ENCODE measurements at places on chromosomes 6 and 20. TPM values are rescaled to one million over a fixed set of nuclear protein-coding genes. Genes with fewer than 3 reads are reported as not detected.
A peak's percentile ranks its signal among the peaks of the same experiment; 100 is the strongest.

- DNase-seq: no peak
Measured at GRCh38 chr6:52317841-52318581, 33.5 kb upstream of the MCM3 start.

- DNase-seq: no peak
Measured at GRCh38 chr20:36092398-36093024, 62.0 kb upstream of the EPB41L1 start.

DNA sequence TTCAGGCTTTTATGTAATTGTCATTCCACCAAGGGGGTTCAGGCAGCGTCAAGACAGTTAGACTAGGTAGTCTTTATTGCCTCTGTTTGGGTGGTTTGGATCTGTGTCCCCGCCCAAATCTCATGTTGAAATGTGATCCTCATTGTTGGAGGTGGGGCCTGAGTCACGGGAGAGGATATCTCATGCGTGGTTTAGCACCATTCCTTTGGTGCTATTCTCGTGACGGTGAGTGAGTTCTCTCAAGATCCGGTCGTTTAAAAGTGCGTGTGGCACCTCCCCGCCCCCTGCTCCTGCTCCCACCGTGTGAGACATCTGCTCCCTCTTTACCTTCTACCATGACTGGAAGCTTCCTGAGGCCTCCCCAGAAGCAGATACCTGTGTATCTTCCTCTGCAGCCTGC, 51.3 kb upstream of the FOXC1 start:
- no peak for DNase-seq

DNA sequence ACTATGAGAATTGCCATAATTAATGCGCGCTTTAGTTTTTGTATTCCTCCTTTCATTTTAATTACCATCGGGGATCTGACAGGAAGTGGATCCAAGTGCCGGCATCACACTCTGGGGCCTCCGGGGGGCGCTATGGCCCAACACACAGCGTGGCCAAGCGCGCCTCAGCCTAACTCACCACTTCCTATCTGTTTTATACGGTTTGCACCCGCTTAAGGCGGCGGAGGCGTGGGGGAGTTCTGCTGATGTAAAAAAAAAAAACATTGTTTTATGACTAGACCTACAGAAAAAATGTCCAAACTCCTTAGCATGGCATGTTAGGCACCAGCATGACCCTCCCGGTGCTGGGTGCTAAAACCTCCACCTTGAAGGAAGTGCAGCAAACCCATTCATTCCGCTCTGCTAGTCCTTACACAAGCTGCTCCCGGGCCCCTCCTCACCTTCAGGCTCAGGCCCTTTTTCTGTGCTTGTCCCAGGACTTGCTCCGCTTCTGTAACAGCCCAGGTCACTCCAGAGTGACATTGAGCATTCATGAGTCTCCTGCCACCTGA, 4.5 kb upstream of the EBF4 start:
- no peak for DNase-seq

- no peak for DNase-seq
Measured at GRCh38 chr6:116012471-116012949, 48.2 kb downstream of the FRK start.

DNA sequence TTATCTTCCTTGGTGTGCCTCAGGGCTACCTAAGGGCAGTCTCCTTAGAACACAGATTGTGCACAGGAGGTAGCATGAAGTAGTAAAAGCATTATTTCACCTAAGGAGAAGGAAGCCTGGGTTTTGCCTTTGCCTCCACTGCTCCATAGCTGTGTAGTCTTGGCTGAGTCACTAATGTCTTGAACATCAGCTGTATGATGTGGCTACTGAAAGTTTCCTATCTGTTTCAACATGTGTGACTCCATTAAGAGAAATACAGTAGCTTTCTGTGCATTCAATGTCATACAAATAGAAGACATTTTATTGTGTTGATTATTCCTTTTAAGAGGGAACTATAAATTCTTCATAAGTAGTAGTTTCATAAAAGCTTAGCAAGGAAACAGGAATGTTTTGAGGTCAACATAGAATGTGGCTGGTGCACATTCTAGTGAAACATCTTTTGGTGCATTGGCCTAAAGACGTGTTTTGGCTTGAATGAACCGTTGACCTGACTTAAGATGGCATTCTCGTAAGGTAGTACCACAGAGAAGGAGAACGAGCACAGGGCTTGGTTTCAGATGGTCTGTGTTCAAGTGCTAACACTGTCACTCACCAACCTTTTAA, 70.6 kb downstream of the CTNNBL1 start:
- DNase-seq: no peak

- DNase-seq: peak; percentile 74
Measured at GRCh38 chr20:17654649-17655285, 27.3 kb downstream of the RRBP1 start.

- DNase-seq: no peak
Measured at GRCh38 chr20:44701118-44701857, 13.9 kb upstream of the CCN5 start.

DNA sequence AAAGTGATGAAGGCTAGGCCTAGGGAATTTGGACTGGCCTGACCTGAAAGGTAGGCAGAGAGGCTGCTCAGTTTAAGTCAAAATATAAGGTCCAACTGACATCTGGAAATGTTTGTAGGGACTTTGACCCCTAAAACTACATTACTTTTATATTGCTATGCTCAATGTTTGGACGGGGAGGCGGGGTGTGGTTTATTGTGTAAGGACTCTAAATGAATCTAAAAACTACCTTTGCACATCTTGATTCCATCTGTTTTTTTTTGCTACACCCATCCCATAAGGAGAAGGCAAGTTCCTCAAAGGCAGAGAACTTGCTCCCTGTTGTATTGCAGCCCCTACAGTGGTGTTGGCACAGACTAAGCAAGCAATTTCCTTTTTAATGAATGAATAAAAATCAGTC, 227.1 kb downstream of the HACE1 start:
- no peak for DNase-seq

DNA sequence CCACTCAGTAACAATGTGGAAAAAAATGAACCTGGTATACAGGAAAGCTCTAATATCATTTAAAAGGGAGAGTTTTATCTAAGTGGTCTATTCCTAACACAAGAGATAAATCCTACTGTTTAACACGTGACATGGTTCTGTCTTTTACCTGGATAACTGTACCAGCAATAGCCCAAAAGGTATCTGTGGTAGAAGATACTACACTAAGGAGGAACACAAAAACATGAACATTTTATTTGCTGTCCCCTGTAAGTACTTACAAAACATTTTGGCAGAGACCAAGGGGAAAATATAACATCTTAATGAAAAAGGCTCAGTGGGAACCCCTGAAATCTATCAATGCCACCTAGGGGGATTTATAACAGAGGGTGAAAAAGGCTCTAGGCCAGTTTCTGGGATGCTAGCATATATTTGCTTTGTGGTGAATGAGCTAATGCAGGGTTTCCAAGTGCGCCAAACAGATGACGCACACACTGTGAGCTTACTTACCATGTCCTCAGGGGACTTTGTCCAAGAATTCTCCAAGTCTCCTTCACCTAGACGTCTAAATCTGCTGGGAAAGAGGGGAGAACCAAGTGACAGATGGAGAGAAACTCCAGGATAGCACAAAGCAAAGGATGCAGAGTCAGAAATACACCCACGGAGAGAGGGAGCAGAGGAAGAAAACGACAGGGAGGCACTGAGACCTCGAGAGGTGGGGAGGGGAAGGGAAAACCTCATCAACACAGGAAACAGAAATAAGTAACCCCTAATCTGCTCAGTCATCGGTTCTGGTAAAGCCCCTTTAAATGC, 147.9 kb upstream of the PRND start:
- DNase-seq: no peak

DNA sequence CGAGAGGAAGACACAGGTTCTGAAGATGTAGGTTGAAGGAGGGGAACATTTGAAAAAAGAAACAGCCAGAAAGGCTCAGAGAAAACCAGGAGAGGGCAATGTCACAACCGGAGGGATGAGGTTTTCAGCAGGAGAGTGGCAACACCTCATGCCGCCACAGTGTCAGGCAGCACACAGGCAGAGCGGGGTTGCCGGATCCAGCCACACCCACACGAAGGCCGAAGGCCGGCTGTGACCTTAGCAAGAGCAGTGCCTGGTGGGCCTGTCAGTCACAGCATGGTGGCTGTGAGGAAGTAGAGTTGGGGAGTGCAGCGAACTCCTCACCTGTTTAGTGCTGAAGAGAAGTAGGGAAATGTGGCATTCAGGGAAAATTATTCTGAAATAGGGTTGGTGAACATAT, 14.0 kb downstream of the HDDC2 start:
- DNase-seq: no peak

DNA sequence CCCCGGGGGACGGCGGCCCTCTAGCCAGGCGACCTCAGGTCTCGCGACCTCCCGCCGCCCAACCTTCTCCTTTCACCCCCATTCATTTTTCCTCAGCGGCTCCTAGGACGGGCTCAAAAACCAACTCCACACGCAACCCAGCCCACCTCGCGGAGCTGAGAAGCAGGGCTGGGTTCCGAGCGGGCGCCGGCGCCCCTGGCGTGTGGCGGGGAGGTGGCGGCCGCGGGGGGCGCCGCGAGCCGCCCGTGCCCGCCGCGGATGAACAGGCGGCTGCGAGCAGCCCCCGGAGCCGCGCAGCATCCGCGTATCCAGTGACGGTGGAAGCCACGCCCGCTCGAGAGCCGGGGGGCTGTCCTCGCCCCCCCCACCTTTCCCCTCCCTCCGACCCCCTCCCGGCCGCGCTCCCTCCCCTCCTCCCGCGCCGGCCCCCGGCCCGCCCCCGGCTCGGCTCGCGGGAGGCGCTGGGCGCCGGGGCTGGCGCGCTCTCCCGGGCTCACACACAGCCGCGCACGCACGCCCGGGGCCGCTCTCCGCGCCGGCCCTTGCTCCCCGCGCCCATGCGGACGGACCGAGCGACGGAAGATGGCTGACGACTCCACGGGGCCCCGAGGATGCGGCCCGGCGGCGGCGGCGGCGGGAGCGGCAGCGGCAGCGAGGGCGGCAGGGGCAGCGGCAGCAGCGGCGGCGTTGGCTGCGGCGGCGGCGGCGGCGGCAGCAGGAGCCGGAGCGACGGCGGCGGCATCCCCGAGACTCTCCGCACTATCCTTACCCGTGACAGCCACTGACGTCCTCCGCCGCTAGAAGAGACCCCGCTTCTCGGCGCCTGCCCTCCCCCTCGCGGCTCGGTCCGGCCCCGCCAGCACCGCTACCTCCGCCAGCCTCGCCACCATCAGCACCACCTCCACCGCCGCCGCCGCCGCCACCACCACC, at the start of gene SOBP:
SOBP (plus strand) TSS at position 482 of the 930 bp plus-strand sequence. CDS start 500 bp downstream, outside the sequence.
- no peak for DNase-seq

DNA sequence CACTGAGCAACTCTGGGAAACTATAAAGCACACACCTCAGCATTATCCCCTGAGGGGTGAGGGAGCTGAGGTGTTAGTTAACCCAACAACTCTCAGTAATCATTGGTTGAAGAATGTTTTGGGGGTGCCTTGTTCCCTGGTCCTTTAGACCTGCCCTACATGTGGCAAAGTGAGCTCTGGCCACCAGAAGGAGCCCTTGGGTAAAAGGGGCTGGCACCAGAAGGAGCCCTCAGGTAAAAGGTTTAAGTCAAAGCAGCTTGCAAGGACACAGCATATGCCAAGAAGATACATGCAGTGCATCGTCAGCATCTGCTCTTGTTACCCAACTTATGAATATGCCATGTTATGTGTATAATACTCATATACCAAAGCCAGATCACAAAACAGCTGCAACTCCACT, 1081.7 kb downstream of the KIF16B start:
- no peak for DNase-seq

- DNase-seq: no peak
Measured at GRCh38 chr20:60931696-60932095, 320.4 kb upstream of the CDH4 start.

- no peak for DNase-seq
Measured at GRCh38 chr6:111439171-111439570, 43.8 kb downstream of the REV3L start.

DNA sequence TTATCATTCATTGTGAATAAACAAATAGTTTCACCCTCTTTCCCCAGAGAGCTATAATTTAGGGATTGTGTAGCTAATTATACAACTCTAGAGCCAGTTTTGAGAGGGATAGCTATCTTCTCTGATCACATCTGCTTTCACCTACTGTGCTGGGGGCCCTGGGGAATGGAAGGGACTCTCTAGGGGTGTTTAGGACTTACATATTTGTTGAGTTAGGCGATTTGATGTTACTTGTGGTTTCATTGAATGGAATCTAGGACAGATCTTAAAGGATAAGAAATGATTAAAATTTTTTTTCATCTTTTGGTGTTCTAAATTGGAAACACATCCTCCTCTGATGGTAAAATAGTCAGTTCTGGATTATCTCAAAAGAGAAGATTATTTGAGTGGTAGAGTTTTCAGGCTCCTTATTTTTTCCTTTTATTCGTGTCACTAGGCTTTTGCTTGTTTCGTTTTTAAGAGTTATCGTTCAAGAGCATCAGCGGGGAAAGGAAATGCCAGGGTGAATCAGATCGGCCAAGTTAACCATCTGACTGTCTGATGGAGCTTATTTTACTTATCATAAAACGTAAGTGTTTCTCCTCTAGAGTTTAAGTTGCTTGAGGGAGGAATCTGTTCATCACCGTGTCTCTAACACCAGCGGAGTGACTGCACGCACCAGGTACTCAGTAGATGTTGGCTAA, 236.7 kb downstream of the FARS2 start:
- no peak for DNase-seq

Gene ROS1
- not detected for total RNA-seq

Gene TBXT
- not detected for total RNA-seq

Gene C20orf141
- 0.84 TPM for total RNA-seq

Gene TRIM39
- 10.4 TPM for total RNA-seq

Gene CFAP206
- total RNA-seq: 0.19 TPM

Gene CST11
- total RNA-seq: 0.96 TPM

Gene PRL
- 0.58 TPM for total RNA-seq

Gene KCTD20
- 81.7 TPM for total RNA-seq

Gene CDSN
- not detected for total RNA-seq

Gene SLC22A2
- not detected for total RNA-seq

All from mesenteric fat pad (tissue), 1 donor.